Fibroblast of lung (primary cell): ENCODE measurements at places on chromosomes 1 and 21. TPM values are rescaled to one million over a fixed set of nuclear protein-coding genes. Genes with fewer than 3 reads are reported as not detected.

DNA sequence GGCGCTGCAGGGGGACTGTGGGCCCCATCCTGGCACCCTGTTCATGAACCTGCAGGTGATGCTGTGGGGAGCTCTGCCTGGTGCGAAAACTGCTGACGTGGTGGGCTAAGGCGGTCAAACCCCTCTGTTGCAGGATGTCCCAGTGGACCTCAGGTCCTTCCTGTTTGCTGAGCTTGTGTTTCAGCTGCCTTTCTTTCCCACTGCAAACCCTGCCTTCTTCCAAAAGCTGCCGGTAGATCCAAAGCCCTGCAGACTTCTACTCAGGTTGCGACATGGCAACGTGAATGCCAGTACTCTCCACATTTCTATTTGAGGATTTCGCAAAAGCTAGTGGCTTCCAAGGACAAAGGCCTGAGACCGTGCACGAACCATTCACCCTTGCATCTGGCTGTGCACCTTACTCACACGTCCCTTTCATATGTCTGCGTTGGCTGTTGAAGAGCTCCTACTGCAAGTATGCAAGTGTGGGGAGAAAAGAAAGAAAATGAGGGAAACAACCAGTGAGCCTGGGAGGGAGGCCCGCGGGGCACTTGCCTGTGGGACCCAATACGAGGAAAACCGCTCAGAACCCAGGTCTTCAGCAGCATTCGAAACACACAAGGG, 6.2 kb upstream of the RRP1 start:
- no peak for DNase-seq

The TPRG1L gene
- total RNA-seq: 22.3 and 22.9 TPM in 2 replicates

The KIF2C gene
- total RNA-seq: 0.51 and 9.2 TPM in 2 replicates

The LCE1A gene
- not detected in 2 replicates for total RNA-seq
